ENCODE measurements at places on chromosomes 2 and 18.

- no peak for DNase-seq
Measured at GRCh38 chr2:197673606-197674005, 1.8 kb downstream of the RFTN2 start.

DNA sequence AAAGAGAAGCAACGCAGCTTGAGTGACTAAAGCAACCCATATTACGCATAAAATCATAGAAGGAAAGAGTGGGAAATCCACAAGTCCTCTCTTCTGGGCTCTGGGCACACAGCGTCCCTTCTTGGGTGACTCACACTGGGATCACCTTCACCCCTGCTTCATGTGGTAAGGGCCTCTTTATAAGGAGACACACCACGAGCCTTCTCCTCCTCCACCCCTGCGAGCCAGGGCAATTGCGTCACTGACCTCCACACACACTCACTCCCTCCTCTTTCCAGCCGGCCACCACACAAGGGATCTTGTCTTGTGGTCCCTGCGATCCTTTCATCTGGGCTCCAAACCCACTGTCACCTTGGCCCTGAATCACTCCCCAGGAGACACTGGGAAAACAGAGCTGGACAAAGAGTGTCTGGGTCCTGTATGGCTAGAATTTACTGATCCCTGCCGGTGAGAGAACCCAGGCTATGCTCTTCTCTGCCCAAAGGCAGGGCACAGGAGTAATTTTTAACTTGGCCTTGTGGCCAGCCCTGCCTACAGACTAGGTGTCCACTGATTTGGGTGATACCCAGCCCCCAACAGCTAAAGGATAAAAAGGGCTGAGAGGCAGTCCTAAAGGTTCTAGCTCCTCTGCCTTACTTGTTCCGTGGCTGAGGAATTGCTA is 35.3 kb downstream of the NHEJ1 start:
- DNase-seq = no peak

DNA sequence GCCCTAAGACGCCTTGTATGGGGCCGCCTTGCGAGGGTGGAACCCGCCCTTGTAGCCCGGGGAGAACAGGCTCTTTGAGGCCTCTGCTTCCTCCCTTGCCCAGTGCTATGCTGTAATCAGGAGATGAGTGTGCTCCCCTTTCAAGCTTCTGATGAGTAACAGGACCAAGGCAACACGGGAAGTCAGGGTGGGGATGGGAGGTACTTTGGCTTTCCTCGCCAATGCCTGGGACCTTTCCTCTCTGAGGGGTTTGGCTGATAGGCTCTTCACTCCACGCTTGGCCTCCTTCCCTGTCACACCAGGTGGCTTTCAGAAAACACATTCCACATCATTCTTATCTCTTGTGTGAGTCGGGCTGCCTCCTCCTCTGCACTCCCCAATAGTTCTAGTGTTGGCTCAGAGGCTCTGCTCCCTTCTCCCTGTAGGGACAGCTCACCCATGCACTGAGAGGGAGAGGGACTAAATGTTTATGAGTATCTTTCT is 223.7 kb upstream of the TRIB2 start:
- no peak for DNase-seq

DNA sequence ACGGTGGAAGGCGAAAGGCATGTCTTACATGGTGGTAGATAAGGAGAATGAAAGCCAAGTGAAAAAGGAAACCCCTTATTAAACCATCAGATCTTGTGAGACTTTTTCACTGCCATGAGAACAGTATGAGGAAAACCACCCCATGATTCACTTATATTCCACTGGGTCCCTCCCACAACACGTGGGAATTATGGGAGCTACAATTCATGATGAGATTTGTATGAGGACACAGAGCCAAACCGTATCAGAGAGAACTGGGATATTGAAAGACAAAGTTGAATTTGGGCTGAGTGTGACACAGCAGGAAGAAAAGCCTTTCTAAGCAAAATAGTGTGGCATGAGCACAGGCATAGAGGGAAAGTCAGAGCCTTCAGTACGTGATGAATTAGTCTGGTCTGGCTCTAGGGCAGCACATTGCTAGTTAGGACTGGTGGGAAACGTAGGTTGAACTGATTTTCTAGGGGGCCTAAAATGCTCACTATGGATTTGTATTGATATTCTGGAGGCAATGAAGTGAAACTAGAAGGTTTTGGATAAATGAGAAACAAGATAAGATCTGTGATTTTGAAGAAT is 84.8 kb upstream of the RND3 start:
- DNase-seq = no peak

DNA sequence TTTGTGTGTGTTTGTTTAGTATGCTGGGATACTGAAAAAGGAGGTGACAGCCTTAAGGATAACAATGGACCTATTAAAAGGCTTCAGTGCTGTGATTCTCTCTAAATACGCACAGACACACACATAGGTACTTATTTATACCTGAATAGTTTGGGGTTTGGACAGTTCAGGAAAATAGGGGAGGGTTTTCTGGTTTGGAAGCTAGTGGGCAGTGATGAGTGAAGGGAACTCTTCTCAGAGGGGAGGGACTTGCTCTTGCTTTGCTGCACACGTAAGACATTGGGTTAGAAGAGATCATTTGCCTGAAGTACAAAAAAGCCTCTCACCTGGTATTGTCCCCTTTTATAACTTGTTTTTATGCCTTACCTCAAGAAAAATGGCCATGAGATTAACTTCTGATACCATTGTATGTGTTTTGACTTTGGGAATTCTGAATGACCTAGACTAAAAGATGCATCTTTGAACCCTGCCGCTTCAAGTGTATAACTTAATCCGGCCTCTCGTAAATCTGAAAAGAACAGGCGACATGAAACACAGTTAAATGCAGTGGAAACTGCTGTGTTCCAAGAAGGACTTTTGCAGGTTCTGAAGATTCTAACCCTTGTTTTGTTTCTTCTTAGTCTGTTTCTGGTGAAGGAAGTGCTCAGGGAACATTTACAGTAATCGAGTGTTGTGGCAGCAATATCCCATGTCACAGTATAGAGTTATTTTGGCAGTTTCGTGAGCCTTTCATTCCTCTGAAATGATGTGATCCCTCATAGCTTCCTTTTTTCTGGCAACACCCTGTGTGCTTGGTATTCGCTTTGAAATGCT is 2.5 kb downstream of the CRIM1 start:
- DNase-seq = no peak

DNA sequence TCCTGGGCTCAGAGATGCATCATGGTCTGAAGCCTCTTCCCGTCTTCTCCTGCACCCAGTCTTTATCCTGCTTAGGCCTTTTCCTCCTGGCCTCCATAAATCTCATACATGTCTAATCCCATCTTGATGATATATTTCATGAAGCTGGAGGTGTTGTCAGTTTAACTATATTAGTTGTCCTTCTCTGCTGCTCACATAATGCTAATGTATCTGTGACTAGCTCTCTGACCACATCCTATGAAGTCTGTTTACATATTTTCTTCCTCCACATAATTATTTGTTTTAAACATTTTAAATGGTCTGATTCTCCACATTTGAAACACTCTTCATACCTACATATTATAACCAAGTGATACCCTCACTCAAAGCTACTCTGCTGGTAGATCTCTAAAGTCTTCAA is 315.2 kb upstream of the RND3 start:
- no peak for DNase-seq

DNA sequence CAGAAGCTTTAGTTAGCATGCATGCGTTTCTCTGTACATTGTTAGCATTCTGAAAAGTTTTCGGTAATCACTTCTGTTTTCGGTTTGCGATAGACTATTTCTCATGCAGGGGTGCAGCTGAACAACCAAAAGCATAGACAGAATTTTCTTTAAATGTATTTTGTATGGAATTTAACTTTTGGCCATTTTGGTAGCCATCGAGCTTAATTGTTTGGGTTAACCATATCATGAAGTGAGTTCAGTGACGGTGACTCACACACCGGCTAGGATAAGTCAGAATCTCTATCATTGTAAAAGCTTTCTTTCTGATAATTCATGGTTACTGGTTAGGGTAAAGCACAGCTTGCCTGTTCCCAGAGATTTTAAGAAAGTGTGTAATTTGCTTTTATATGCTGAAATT is 107.2 kb downstream of the CD226 start:
- DNase-seq = no peak

Data from NCI-H2171 (cell line).